ENCODE measurements at places on chromosomes 11 and 22.

- peak; percentile 75 for DNase-seq
Measured at GRCh38 chr11:118876286-118876685, 7.4 kb upstream of the CXCR5 start.

DNA sequence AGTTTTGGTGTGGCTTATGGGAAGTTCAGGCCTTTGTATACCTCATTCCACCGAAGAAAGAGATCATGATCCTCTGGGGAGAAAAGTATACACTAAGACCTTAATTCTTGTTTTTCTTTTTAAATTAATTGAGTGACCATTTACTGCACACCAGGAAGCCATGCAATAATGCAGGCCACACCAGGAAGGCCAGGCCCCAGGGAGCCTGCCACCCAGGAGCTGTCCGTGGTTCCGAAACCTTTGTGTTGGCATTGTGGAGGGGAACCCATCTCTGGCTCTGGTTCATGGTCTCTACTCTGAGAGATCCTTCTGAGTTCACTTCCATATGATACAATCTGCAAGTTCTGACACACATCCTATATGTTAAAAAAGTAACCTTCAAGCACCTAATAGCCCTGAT is 291.8 kb downstream of the MIAT start:
- peak; percentile 20 for DNase-seq

- no peak for DNase-seq
Measured at GRCh38 chr11:117929142-117929915, at the start of gene TMPRSS13. Gene TMPRSS13, minus strand, starts transcription at chr11:117929402. Its CDS starts 95 bp downstream, at chr11:117929307.

GRCh38 chr22:43110927-43111623 is 525 bp downstream of the BIK start:
- peak; percentile 46 for DNase-seq

GRCh38 chr11:111565114-111565720 is 24.7 kb downstream of the LAYN start:
- peak; percentile 72 for DNase-seq

DNA sequence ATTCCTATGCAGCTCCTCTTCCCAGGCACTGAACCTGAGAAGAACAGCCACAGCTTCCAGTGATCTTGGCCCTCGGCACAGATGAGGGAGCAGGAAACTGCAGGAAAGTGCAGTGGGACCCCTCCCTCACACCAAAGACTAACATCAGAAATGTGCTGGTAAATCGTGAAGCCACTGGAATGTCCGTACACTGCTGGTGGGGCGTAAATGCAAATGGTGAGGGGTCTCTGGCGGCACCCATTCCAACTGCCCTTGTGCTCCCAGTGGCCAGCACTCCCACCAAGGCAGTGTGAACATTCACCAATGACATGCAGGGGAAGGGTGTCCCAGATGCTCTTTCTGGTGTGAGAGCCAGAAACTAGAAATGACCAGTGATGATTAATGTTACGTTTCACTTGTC is 574.0 kb downstream of the BRD1 start:
- no peak for DNase-seq

- DNase-seq, result no peak
Measured at GRCh38 chr11:73168925-73169579, 26.9 kb upstream of the FCHSD2 start.

DNA sequence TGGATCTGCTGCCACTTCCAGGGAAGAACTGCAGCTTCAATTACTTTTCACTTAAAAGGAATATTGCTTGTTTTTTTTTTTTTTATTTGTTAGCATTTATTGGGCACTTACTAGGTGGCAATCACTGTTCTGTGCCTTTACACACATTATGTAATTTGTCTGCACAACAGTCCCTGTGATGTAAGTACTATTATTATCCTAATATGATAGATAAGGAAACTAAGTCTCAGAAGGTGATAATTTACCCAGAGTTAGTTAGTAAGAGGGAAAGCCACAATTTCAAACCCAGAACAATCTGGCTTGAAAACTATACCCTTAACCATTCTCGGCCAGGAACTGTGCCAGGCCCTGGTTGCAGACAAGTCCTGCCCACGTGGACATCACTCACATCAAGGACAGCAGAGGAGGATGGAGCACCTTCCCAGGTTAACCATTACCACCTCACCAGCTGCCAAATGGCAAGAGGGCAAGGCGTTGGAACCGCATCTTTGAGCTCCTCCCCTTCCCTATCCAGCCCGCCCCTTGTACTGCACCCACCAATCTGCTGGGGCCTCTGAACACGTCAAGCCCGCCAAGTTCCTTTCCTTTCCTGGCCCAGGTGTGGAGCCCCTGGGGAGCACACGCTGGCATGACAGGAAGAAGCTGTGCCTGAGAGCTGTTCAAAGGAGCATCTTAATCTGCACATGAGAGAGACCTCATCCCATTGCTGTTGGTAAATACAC is 78.4 kb downstream of the NAV2 start:
- DNase-seq, result no peak

DNA sequence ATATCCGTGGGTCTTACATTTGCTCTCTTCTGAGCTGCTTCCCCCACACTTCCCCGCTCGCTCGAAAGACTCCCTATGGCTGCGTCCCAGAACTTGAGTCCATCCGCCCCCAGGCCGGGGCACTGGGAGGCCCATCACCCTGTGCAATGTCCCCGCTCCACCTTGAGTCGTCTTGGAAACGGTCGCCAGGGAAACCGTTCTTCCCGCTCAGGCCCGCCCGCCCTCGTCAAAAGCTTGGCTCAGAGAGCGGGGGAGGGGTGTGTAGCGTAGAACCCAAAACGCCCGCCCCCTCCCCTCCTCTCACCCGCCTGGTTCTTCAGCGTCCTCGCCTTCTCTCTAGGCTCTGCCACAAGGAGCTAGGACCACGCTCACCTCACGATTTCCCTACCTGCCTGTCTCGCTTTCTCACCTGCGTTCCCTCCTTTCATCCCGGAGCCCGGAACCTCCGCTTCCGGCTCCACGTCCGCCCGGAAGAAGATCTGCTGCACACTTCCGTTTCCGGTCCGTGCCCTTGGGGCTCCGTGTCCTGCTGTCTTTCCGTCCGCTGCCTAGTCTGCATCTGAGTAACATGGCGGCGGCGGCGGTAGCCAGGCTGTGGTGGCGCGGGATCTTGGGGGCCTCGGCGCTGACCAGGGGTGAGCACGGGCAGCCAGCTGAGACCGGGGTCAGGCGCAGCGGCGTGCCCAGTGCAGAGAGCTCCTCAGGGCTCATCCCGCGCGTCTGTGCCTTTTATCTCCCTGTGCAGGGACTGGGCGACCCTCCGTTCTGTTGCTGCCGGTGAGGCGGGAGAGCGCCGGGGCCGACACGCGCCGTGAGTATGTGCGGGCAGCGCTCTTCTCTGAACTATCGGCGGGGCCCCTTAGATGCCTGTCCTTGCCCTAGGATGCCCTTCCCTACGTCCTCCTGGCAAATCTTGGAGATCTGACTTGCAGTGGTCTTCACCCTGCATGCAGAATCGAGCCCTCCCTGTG is at the start of the genes KBTBD4 and NDUFS3:
Gene KBTBD4, minus strand, starts transcription at position 447 of the 971 bp plus-strand sequence. Its CDS starts 19 bp downstream, at position 428.
Gene NDUFS3, plus strand, starts transcription at position 551 of the 971 bp plus-strand sequence. Its CDS starts 18 bp downstream, at position 569.
- peak; percentile 91 for DNase-seq

GRCh38 chr11:73972187-73972586 is 10.5 kb downstream of the UCP2 start:
- DNase-seq, result peak; percentile 38

GRCh38 chr11:71307811-71308645 is 55.7 kb upstream of the SHANK2 start:
- no peak for DNase-seq

- DNase-seq, result peak; percentile 46
Measured at GRCh38 chr11:61011950-61012736, 40.7 kb downstream of the CD6 start.

DNA sequence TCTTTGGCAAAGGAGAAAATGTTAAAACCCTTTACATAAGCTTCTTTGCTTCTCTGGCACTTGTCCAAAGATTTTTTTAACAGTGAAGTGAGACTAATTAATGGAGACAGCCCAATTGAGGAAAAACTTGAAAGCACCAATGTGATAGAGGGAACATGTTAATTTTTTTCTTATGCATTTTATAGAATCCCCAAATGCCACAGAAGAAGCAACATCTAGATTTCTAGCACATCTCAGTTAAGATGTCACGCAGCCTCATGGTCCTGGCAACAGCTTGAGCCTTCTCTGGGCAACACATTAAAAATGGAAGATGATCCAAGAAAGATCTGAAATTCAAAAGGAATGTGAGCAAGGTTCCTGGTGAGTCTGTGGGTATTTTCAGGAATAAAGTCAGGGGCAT is 48.5 kb downstream of the PACSIN2 start:
- DNase-seq, result no peak

GRCh38 chr11:131537748-131538147 is 167.3 kb downstream of the NTM start:
- DNase-seq, result no peak

GRCh38 chr11:115745610-115746512 is 241.6 kb upstream of the CADM1 start:
- no peak for DNase-seq

GRCh38 chr11:128151780-128152179 is 435.6 kb downstream of the ETS1 start:
- DNase-seq, result no peak

- DNase-seq, result peak; percentile 35
Measured at GRCh38 chr22:30283342-30283741, 6.0 kb downstream of the CASTOR1 start.

GRCh38 chr22:44325718-44326490 is 13.2 kb upstream of the SHISAL1 start:
- no peak for DNase-seq

- DNase-seq, result no peak
Measured at GRCh38 chr11:50169634-50170033, 137.0 kb downstream of the OR4C45 start.

DNA sequence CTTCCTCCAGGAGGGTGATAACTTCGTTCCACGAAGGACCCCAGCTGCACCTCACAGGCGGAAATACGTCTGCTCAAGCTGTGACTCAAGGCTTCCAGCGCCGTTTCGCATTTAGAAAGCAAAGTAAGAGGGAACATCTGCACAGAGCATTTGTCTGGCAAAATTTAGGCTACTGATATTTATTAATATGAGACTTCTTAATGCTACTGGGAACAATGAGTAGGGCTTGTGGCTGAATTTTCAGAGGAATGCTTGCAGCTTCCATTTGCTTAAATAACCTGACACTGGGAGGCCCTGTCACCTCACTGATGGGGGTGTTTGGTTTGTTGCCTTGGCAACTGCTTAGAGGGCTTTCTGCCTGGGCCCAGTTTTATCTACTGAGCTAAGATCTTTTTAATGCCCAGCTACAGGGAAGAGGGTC is 14.7 kb upstream of the ST14 start:
- no peak for DNase-seq

GRCh38 chr22:45677063-45677462 is 5.4 kb downstream of the ATXN10 start:
- DNase-seq, result no peak

DNA sequence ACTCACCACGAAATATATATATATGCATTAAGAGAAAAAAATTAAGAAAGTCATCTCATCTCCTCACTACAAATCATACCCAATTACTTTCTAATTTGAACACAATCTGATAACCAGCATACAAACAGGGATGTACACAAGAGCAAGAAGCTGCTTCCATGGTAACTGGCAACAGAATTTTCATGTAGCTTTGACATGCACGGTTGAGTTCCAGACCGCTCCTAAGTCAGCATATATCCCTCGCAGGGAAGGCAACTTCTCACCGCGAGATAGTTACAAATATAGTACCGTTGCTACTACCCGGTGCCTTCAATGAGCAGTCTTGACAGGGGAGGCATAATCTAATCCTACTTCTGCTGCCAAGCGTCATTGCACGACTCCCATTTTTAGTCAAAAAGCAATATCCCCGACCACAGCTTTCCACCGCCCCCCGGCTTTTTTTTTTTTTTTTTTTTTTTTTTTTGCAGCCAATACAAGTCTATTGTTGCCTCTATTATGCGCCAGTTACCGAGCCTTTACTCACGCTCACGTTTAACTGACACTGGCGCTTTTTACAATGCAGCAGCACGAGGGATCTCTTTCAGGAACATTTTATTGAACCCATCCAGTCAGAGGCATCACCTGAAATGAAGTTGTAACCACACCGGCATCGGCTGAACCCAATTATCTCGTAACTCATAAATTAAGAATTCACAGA is 2.2 kb downstream of the CADM1 start:
- peak; percentile 4 for DNase-seq

GRCh38 chr22:40212121-40212520 is 34.4 kb downstream of the TNRC6B start:
- no peak for DNase-seq

- DNase-seq, result no peak
Measured at GRCh38 chr22:43511276-43511910, 99.6 kb downstream of the MPPED1 start.

- no peak for DNase-seq
Measured at GRCh38 chr11:64364911-64365310, 5.9 kb downstream of the RPS6KA4 start.

DNA sequence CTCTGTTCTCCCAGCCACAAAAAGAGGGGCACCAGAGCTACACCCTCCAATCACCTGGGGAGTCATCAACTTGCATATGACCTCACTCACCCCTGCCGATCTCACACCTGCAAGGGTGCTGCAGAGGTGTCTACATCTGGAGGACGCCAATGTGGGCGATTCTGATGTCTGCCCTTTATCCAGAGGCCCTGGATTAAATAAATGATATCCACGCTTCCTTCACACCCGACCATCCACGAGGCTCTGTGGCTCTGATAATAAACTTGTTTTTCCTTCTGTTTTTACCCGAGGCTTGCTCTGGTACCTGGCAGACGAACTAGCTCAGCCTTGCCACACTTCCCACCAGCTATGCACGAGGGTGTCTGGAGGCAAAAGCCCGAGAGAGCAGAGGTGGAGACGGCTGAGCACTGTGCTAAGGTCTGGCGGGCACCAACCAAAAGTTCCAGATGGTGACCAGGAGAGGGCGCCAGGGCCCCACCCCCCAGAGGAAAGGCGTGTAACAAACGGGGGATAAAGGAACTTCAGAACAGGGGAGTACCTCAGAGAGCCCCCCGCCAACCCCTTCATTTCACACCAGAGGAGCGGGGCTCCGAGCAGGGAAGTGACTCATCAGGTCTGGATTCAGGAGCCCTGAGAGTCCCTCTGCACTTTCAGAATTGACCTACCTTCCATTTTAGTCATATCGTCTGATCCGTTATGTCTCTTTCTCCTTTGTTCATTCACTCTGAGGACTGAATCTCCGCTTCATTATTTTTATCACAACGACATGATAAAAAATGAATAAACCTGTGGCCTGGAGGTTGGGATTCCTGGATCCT is 13.5 kb downstream of the SCN3B start:
- DNase-seq, result peak; percentile 70

GRCh38 chr11:96045622-96046456 is 121.9 kb upstream of the MTMR2 start:
- DNase-seq, result no peak

DNA sequence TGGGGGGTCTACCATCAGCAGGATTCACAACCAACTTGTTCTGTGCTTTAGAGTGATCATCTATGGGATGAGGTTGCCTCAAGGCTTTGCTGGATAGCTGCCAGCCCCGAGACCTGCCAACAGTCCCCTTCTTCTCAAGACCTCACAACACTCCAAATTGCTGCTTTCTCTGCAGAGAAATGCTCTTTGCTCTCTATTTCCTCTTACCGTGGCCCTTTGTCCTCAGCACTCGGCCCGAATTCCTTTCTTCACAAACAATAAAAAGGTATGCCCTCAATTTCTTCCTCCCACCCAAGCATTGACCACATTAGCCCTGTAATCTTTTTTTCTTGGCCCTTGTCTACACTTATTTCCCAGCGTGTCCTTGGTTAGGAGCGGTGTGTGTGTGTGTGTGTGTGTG is 147.4 kb upstream of the SNX19 start:
- no peak for DNase-seq
